Ammon's horn (tissue), 1 donor: ENCODE measurements at places on chromosomes 1 and 21.
A peak's percentile ranks its signal among the peaks of the same experiment; 100 is the strongest.

DNA sequence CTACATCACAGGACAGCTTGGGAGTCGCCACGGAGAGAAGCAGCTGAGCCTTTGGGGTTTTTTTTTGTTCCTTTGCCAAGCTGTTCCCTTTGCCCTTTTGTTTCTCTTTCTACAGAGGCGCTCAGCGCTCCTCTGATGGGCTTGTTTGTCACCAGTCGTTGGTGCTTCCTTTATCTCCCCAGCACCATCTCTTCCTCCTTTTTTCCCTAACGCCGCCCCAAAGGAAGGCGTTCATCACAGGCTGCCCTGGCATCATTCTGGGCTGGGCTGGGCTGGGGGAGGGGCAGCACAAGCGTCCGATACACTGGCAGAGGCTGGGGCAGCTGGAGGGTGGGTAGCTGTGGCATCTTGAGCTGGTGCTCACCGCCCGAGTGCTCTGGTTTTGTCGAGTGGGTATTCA, 10.5 kb downstream of the IGSF21 start:
- peak; percentile 68 for DNase-seq

DNA sequence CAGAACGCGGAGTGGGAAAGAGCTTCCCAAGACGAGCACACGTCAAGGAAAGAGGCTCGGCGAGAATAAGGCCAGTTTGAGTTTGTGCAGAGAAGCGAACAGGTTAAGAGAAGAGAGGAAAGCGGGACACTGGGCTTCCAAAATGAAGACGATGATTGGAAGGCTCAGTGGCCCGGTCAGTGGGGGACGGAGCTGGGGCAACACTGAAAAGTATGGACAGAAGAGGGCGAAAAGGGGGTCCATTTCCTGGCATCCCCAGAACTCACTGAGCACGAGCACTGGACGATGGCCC, 258 bp downstream of the CCT3 start:
- no peak for DNase-seq

GRCh38 chr1:182064611-182065010, 3.1 kb upstream of the ZNF648 start:
- no peak for DNase-seq

- DNase-seq: no peak
Observed at GRCh38 chr1:32138965-32139364, 31.1 kb downstream of the KPNA6 start.

- DNase-seq: no peak
Observed at GRCh38 chr1:205701420-205701819, 21.1 kb upstream of the SLC45A3 start.

GRCh38 chr1:76957961-76958360, 90.7 kb downstream of the ST6GALNAC5 start:
- DNase-seq: no peak

- no peak for DNase-seq
Observed at GRCh38 chr1:2477791-2478499, 1.9 kb downstream of the PLCH2 start.

- DNase-seq: no peak
Observed at GRCh38 chr1:47593013-47593568, 155.2 kb downstream of the FOXD2 start.

DNA sequence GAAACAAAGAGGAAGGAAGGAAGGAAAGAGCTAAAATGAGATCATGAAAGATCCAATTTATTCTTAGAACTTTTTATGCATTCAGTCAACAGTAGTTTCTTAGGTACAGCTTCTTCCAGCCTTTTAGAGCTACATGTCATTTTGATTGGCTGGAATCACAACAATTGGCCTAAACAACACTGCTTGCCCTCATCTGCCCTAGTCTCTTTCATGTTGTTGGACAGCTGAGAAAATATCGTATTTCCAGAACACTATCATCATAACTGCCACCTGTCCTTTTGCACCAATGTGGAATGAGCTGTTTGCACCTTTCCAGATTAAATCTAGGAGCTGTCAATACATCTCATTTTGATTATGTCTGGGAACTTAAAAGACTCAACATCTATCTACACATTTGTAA, 161.7 kb downstream of the TGFBR3 start:
- DNase-seq: no peak

- DNase-seq: peak; percentile 43
Observed at GRCh38 chr1:206930210-206930798, 8.6 kb upstream of the FCMR start.

DNA sequence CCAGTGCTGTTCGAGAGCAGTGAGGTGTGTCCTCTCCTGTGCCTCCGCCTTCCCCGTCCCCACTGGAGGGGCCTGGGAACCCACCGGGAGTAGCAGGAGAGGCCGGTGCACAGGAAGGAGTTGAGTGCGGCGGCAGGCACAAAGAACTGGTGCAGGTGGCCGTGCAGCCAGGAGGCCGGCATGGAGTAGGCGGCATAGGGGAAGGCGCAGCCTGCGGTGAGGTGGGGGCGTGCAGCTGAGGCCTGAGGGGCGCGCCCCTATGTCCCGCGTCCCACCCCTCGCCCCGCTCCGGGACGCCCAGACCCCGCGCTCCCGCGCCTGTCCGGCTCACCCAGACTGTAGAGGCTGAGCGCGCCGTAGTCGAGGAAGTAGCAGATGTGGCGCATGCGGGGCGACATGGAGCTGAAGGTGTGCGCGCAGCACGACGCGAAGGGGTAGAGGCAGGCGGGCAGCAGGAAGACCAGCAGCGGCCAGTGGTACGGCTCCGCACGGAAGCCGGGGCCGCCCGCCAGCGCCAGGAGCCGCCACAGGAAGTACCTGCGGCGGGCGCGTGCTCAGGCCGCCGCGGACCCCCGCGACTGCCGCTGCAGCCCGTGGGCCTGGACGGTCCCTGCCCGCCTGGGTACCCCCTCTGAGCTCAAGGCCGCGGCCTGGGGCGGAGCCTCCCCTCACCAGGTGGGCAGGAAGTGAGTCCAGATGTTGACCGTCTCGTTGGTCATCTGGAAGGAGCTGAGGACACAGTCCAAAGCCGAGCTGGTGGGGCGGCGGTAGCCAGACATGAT, 2.2 kb downstream of the PAQR6 start:
- DNase-seq: no peak

GRCh38 chr1:246169486-246169885, 337.6 kb downstream of the SMYD3 start:
- DNase-seq: no peak

DNA sequence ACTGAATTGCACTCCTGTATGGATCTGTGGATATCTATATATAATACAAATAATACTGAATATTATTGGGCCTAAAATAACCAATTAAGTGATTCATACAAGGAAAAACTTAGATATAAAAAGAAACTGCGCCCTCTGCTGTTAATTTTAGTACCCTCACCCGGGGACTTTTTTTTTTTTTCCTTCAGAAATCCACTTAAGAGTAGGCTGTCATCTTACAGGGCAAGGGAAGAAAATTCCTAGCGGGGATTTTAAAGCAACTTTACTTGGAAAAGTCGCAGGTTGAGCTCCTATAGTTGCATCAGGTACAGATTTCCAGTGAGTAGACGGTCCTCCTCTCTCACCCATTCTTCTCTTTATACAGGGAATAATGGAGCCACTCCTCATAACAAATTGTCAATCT, 1.3 kb downstream of the NTNG1 start:
- DNase-seq: no peak

GRCh38 chr1:225349826-225350225, 78.0 kb downstream of the LBR start:
- DNase-seq: no peak

DNA sequence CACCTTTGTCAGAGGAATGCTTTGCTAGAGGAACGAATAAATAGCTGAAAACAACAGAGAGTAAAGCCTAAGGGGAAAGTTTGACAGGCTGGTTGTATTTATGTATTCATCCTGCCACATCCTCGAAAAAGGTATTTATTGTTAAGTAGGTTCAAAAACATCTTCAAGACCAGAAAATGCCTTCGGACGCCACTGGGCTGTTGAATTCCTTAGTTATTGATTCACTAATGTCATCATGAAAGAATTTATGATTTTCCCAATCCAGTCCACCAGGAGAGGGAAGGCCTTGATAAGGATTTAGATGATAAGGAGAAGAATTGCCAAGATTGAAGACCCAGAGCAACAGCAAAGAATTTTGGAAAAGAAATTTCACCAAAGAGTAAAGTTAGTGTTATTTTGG, 35.2 kb upstream of the MAB21L3 start:
- DNase-seq: no peak

- DNase-seq: no peak
Observed at GRCh38 chr1:148353461-148354283, 129.4 kb downstream of the PPIAL4G start.

DNA sequence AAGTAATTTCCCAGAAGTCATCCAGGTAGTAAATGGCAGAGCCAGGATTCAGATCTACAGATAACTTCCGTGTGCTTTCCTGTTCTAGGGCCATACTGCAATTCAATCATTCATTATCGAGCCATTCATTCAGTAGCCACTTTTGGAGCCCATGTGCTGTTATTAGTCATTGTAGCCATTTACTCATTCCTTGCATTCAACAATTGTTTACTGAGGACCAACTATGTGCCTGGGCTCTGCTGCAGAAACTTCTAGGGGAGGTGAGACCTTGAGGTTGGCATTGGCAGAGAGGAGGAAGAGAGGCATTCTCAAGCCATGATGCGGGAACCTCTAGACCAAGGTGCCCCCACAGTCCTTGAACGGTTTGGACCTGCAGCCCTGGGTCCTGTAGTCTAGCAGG, 27.9 kb downstream of the EPHB2 start:
- no peak for DNase-seq

DNA sequence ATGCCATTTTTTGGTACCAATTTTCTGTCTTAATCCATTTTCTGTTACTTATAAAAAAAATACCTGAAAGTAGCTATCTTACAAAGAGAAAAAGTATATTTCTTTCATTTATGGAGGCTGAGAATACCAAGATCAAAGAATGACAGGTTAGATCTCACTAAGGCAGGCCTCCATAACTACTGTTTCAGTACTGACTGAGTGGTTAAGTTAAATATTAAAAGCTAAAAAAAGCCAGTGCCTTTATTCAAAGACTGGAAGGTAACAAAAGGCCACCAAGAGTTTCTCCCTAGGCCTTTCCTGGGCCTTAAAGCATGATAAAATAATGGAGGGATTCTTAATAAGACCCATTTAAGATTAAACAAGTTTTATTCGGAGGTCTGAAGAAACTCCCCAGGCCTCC, 687.7 kb upstream of the ADGRL4 start:
- no peak for DNase-seq

DNA sequence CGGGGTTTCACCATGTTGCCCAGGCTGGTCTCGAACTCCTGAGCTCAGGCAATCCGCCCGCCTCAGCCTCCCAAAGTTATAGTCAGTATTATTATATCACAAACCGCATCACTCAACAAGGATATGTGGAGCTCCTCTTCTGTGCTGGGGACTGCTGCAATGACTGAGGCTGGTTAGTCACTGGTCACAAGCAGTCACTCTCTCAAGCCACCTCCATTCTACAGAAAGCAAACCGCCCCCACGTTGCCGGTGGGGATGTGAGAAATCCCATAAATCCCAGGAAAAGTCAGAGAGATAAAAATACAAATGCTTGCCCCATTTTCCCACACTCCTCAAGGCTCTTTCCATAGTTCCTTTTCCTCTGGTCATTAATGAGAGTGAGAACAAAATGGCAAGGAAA, 155.7 kb downstream of the ADSS2 start:
- no peak for DNase-seq

DNA sequence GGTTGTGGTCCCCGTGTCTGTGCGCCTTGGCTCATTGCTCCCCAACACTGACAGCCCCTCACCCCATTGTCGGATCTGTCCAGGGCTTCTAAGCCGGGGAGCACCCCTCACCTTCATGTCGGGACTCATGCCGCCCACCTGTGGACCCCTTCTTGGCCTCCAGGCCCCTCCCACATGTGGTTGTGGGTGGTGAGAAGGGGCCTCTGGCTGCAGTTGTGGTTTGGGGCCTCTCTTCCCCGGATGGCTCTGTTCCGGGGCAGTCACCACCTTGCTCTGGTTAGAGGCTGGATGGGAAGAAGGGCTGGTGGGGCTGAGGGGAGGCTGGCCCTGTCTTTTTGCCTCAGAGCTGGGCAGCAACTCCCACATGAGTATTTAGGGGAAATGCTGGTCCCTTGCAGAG, 158.6 kb upstream of the C1orf174 start:
- DNase-seq: no peak

DNA sequence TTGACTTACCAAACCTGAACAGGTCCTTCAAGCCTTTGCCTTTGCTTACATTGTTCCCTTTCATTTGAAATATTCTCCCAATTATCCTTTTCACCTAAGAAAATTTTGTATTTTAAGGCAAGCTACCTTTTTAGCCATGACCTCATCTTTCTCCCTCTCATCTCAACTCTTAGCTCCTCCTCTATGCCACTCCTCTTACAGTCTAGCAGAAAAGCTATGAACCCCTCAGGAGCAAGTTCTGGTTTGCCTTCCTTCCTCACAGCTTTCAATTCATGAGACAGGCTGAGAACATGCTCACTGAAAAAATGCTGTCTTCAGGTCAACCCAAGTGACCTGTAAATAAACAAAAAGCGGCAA, 8.3 kb upstream of the MUTYH start:
- DNase-seq: no peak

- DNase-seq: no peak
Observed at GRCh38 chr1:212825798-212826452, 21.5 kb downstream of the SPATA45 start.

DNA sequence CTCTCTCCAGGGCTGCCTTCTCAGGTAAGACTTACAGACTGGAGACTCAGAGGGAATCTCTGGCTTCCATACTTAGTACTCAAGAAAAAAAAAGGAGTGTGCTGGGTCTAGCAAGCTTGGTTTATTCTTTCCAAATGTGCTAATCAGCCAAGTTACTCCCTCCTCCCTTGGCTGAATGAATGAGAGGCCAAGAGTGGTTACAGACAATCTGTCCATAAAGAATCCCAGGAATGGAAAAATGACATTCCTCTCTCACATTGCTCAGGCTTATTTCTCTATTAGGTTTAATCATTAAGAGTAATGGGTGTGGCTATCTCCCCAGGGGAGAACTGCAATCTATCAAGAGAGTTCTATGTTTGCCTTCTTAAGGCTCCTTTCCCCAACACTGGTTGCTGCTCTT, 547.3 kb upstream of the PLXNA2 start:
- no peak for DNase-seq

- no peak for DNase-seq
Observed at GRCh38 chr1:244180256-244180655, 129.2 kb downstream of the ZBTB18 start.

- DNase-seq: no peak
Observed at GRCh38 chr21:19577381-19577780, 1173.8 kb upstream of the TMPRSS15 start.

- DNase-seq: no peak
Observed at GRCh38 chr1:179996099-179996498, 41.5 kb downstream of the CEP350 start.
